ENCODE measurements at places on chromosomes 13 and 19.

DNA sequence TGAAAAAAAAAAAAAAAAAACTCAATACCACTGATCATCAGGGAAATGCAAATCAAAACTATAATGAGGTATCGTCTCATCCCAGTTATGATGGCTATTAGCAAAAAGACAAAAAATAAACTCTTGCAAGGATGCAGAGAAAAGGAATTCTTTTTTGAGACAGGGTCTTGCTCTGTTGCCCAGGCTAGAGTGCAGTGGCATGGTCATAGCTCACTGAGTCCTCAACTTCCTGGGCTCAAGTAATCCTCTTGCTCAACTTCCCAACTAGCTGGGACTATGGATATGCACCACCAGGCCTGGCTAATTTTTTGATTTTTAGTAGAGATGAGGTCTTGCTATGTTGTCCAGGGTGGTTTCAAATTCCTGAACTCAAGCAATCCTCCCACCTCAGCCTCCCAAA, 59.5 kb downstream of the MICU2 start:
- DNase-seq: no peak

DNA sequence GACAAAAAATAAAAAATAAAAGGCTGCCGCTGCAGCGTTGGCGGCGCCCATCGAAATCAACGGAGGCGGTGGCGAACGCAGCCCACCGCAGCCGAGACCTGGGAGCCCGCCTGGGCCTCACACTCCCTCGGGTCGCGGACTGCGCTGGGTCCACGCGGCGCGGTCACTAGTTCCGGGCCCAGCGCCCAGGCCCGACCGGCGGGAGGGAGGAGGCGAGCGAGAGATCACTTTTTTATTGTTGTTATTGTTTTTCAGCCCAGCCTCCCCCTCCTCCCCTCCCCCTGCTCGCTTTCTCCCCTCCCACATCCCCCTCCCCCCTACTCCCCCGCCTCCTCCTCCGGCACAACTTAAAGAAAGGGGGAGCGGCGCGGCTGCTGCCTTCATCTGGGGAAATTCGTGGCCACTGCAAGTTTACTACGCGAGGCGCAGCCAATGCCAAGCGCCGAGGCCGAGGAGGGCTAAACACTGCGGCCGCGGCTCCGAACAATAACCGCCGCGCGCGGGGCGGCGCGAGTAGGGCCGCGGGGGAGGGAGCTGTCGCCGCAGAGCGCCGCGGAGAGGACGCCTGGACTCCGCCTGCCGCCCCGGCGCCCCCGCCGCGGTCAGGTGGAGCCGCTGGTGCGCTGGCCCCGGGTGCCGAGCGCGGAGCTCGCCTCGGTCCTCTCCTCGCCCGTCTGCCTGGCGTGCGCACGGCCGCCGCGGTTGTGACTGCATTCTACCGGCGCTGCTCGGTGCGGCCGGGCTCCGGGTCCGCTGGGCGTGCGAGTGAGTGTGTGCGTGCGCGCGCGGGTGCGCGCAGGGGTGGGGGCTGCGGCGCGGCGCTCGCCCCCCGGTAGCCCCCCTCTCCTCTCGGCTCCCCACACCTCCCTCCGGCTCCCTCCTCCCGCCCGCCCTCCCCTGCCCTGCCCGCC, 505 bp upstream of the ZIC2 start:
- DNase-seq: peak; percentile 89

GRCh38 chr19:32289566-32290210, 55.7 kb upstream of the ZNF507 start:
- DNase-seq: no peak

GRCh38 chr13:29457299-29457698, 138.2 kb downstream of the SLC7A1 start:
- DNase-seq: no peak

DNA sequence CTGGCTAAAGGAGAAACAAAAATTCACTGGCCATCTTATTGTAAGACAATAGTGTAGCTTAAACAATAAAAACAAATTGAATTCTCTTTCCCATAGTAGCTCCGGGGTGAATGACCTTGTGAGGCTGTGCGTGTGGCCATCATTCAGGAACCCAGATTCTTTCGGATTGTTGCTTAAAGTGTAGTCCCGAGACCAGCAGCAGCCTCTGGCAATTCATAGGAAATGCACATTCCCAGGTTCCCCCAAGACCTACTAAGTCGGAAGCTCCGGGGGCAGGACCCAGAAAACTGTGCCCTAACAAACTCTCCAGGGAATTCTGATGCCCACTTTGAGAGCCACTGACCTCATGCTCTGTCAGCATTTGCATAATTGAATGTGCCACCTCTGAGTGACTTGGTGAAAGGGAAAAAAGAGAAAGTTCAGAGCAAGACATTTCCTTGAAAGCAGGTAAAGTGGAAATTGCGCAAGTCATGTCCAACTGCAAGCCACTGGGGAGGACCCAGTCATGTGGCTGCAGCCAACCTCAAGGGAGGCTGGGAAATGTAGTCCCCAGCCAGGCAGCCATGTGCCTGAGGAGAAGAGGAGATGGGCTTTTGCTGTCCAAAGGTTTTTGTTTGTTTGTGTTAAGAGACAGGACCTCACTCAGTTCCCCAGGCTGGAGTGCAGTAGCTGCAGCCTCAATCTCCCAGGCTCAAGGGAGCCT, 50.7 kb upstream of the PNMA8B start:
- no peak for DNase-seq

- DNase-seq: no peak
Measured at GRCh38 chr19:8209462-8210378, 550 bp downstream of the CERS4 start.

GRCh38 chr13:82447416-82448077, 1434.7 kb downstream of the SLITRK1 start:
- no peak for DNase-seq

DNA sequence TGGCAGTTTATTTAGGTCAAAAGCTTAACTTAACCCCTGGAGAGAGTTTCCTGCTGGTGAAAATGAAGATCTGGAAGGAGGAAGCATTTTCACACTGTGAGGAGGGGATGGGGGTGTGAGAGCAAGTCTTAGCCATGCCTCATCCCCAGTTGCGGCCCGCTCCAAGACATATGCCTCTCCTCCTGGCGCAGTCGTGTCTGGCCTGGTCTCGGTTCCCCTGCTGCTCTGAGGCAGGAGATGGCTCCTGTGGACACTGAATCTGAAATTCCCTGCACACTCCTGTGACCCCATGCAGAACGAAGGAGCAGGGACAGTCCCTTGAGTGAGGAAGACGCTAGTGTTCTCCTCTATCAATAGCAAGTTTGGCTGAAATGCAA, 360 bp upstream of the ZNF69 start:
- no peak for DNase-seq

DNA sequence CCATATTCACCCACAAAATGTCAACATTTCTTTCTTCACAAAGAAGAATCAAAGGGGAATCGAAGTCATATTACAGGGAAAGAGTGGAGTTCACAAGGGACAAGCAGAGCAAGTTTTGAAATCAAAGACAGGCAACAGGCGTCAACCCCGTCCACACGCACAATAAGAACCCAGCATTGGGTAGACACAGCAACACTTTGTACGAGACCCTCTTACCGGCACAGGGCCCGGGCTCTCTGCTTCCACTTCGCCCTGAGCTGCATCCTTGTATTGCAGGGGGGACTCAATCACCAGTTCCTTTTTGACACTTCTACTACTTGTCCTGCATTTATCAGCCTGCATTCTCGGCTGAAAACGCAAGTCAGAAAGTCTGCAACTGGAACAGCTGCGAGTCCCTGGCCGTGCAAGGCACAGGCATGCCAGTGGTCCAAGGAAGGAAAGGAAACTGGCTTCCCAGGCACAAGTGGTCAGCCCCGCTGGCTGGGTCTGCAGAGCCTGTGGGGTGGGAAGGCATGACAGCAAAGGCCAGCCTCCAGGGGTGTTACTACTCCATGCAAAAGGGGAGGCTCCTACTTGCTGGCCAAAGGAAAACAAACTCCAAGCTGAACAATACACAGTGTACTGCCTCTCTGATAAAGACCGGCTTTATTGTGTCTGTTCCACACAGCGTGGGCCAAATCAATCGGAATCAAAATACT, at the start of gene DOCK9:
DOCK9 (minus strand) TSS at position 497 of the 698 bp plus-strand sequence; CDS start at position 342, 155 bp downstream.
- no peak for DNase-seq

DNA sequence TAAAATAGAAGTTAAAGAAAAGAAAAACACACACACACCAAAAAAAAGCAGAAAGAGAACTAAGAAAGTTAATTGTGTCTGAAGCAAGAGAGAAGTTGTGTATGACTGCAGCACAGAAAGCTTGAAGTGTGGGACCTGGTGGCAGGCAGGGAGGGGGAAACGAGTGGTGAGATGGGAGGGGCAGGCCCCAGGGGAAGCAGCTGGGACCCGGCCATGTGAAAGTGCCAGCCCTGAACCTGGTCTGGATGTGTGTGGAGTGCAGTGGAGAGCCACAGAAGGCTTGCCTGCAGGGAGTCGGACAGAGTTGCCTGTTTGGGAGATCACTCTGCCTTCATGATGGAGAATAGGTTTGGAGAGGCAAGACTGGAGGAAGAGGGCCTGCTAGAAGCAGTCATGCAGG, 199.0 kb downstream of the GGACT start:
- DNase-seq: no peak

Measured in NCI-H1092 (cell line).